ENCODE measurements at places on chromosomes 4 and X.
A peak's percentile ranks its signal among the peaks of the same experiment; 100 is the strongest.

GRCh38 chrX:136742721-136743379 is 37.9 kb downstream of the ARHGEF6 start:
- DNase-seq: no peak

DNA sequence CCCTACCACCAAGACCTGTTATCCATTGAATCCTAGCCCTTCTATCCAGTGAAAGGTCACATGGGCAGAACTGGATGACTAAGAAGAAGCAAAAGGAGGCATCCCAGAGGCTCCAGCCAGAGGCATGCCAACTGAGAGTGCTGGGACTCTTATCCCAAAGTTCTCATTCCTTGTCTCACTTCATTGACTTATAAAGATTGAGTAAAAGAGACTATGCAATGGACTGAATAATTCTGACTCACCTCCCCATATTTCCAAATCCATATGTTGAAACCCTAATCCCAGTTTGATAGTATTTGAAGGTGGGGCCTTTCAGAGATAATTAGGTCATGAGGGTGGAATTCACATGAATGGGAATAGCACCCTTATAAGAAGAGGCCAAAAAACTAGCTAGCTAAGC is 131.4 kb downstream of the COL25A1 start:
- no peak for DNase-seq

GRCh38 chr4:183515411-183515810 is 10.6 kb downstream of the ING2 start:
- no peak for DNase-seq

GRCh38 chr4:101853028-101853427 is 62.5 kb downstream of the BANK1 start:
- no peak for DNase-seq

DNA sequence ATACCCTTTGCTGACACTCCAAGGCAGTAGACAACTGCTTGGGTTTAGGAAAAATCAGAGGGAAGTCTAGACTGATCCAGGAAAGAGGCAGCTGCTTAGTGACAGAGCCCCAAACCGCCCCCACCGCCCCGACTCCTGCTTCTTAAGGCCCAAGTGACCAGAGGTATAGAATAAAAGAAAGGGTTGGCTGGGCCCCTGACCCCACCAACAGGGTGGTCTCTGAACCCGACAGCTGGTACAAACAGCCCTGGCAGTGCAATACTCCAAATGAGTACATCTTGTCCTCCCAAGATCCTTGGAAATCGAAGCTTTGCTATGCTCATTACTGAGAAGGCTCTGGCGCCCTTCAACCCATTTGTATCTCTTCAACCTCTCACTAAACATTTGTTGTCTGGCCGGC is 78.1 kb upstream of the PLAC1 start:
- no peak for DNase-seq

DNA sequence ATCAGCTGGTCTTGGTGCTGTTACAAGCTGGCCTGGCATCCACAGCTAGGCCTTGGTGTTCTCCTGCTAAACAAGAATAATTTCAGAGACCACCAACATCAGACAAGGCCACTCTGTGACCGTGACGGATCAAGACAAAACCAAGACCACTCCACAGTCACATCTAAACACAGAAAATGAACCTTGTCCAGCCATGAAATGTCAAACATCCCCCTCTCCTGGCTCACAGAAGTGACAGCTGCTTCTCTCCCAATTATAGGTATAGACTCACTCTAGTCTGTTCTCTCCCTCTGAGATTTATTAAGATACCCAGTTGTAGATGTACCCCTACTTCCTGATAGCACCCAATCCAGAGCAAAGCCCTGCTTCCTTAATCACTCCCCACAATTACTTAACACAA is 40.4 kb downstream of the EFHC2 start:
- DNase-seq: no peak

DNA sequence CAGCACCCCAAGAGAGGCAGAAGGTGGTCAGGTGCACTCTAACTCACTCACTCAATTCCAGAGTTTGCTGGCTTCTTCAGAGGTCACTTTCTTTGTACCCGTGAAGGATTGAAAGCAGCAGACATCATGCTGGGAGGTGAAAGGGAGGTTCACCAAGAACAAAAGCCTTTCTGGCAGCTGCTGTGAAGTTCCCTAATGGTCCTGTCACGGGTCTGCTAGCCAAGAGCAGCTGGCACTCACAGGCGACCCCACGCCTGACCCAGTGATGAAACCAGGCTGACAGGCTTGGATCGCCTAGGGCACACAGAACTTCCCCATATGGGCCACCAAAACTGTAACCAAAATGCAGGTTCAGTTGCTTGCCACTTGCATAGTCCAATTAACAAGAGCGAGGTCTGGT is 11.8 kb downstream of the NUDT11 start:
- DNase-seq: no peak

DNA sequence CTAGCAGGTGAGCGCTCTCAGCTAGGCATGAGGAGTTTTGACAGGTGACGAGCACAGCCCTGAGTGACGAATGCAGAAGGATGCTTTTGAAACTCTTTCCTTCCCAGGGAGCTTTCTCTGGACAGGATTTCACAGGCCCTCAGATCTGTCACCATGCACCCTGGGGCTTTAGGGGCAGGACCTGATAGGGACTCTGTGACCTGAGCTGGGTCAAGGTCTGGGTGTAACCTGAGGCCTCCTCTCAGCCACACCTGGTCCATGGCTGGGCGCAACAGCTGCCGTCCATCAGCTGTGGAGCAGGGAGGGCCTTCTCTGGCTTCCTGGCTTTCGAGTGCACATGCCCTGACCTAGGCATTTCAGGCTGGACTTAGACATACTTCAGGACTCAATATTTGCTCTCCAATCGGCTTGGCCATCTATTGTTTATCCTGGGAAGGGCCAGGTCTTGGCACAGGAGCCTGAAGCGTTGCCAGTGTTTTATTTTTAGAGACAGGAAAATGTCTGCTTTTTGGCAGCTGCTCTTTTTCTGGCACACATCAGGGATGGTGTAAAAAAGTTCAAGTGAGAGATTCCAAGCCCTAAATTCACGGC is 56.4 kb downstream of the C4orf51 start:
- DNase-seq: no peak

DNA sequence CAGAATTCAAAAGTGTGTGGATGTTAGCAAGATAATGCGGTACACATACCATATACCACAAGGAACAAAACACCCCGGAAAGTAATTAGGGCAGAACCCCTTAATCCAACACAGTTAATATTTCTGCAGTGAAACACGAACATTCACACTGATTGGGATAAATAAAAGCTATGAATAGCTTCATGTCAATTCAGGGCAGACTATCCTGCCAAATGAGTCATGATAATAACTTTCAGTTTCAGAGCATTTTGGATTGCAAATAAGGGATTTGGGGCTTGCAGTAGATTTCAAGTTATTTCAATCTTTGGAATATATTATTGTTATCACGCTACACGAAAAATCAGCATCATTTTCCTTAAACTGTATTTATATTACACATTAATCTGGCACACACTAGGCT is 24.3 kb downstream of the IRF2 start:
- no peak for DNase-seq

DNA sequence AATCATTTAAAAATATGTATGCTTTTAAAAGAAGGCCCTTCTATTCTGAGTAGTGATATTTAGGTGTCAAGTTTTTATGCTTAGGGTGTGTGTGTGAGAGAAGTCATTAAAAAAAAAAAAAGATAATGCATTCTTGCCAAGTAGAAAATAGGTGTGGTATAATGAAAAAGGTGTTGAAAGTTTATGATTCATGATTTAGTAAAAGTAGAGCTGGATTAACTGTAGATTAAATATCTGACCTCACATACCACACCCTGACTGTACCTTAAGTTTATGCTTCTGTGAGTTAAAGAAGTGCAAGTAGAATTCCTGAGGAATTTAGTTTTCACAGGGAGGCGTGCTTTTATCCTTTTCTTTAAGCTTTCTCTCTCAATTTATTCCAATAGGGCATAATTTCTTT is 71.1 kb downstream of the BMPR1B start:
- no peak for DNase-seq

DNA sequence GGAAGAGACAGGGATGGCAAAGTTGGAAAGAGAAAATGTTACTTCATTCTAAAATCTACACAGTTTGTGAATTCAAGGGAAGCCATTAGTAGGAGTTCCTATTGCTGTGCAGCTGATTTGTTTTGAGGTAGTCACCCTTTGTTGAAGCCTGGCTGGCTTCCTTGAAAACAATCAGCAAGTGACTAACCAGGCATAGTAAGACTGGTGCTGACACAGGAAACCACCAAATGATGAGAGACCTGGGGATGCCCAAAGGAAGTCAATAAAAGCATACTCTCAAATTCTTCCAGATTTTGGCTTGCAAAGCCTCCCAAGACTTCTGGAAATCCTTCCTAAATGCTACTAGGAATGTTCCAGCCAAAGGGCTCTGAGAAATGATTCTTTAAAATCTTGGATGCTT is 23.9 kb upstream of the PRDM8 start:
- DNase-seq: no peak

DNA sequence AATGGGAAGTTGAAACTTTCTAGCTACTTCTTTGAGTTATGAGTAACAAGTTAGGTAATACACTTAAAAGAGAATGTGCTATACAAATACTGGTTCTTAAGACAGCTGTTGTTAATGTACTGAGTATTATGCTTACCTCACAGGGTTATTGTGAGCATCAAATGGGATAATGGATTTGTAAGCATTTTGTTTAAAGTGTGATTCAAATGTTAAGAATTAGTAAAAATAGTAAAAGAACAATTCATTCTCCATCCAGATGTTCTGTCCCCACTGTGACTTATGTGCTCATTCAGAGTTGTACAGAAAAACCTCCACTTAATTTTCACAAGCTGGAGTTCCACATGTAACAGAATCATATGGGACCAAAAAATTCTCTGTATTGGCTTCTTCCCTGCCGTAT is 63.6 kb downstream of the AR start:
- DNase-seq: no peak

- no peak for DNase-seq
Observed at GRCh38 chr4:9970399-9971011, 50.8 kb downstream of the SLC2A9 start.

- DNase-seq: no peak
Observed at GRCh38 chr4:150886597-150886996, 128.5 kb downstream of the LRBA start.

DNA sequence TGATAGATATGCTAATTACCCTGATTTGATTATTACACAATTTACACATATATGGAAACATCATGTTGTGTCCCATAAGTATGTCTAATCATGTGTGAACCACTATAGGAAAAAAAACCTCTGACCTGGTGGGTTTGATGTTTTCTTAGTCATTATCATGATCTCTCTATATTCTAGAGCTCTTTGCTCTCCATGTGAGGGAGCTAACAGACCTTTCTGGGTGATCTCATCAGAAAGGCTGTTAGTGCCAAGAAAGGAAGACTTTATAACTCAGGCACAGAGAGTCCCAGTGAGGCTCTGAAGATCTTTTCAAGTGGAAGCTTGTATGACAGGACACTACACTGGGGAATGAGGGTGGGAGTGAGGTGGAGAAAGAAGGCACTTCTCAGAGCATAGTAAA is 527.7 kb upstream of the MAGEB2 start:
- DNase-seq: no peak

GRCh38 chr4:54277691-54278090 is 48.6 kb downstream of the PDGFRA start:
- no peak for DNase-seq

DNA sequence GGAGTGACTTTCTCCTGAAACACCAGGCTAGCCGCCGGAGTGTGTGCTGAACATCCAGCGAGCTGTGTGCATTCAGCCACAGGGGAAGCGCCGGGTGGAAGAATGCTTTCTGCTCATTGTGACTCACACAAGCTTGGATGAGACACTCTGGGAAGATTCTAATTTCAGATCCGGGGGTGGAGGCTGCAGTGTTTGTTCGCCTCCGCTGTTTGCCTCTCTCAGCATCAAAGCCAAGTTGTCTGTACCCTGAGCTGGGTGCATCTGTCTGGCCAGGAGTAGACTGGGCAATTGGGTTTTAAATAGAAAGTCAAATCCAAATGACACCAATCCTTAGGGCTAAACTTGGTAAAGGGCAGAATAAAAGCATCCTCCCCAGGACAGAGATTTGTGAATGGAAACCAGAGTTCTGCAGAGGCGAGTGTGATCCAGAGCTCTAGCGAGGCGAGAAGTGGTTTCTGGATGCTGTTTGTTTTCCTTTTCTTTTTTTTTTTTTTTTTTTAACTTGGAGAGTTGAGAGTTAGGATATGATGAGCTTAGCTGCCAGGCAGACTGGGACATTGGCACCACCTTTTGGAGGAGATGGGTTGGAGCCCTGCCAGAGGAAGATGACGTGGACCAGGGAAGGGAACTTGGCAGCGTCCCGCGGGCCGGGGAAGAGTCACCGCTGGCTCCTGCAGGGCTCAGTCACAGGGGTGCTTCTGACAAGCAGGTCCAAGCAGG is 196.0 kb upstream of the PSAPL1 start:
- no peak for DNase-seq

DNA sequence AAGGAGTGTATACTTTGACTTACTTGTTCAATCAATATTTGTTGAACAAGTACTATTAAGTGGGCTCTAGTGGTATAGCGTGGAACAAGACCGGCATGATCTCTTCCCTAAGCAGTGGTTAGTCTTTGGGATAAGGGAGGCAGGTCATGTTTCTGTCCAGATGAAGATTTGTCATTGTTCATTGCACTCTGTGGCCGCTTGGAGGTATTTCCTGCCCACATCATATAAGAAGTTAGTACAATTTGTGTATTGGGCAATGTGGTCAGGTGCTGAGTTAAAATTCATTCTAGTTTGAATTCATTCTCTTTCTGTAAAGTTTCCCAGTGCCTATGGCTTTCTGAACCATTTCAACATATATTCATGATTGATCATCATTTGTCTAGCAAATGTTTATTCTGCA is 101.1 kb upstream of the SHISA3 start:
- DNase-seq: no peak

GRCh38 chr4:2754848-2755819 is 1.0 kb downstream of the TNIP2 start:
- DNase-seq: no peak

GRCh38 chrX:79081895-79082512 is 62.5 kb upstream of the GPR174 start:
- no peak for DNase-seq

GRCh38 chr4:181739031-181739430 is 504.2 kb upstream of the TENM3 start:
- no peak for DNase-seq

- peak; percentile 44 for DNase-seq
Observed at GRCh38 chr4:8410641-8411271, 29.8 kb downstream of the ACOX3 start.

DNA sequence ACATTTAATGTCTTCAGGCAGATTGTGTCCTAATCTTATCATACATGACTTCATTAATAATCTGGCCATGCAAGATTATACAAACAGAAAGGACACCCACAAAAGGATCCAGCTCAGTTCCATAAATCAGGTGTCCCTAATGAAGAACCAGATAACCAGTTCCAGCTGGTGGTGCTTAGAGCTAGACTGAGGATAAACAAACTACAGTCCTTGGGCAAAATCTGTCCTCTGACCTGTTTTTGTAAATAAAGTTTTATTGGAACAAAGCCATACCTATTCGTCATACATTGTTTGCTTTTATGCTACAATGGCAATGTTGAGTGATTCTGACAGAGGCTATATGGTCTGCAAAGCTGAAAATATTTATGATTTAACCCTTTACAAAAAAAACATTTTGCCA is 199.5 kb downstream of the MID1IP1 start:
- DNase-seq: no peak

GRCh38 chr4:115121351-115122043 is 8.1 kb upstream of the NDST4 start:
- DNase-seq: no peak
